ENCODE measurements at places on chromosomes 6 and 20.

DNA sequence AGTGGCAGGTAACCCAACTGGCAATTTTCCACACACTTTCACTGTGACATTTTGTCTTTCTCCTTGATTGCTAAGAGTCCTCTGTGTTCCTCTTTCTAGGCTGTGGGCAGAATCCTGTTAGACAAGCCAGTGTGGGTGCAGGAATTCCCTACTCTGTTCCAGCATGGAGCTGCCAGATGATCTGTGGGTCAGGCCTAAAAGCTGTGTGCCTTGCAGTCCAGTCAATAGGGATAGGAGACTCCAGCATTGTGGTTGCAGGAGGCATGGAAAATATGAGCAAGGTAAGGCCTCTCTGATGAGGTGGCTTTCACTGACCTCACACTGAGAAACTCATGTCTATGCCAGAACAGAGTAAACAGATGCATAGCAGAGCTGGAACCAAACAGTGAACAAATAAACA is 5.1 kb downstream of the ACAT2 start:
- no peak for DNase-seq

DNA sequence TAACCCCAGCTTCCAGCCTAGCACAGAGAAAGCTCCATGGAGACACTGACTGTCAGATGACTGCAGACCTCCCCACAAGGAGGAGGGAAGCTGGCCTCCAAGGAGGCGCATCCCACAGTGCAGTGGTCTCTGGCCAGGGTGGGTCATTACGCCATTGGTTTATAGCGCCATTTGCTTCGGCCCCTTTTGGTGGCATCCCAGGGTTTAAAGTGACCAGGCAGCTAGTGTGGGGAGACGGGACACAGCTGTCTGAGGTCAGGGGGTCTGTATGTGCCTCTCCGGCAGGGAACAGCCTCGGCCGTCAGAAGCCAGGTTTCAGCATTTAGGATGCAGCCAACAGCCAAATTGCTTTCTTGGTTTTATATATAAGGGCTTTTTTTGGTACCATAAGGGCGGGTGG is 15.8 kb upstream of the PMEPA1 start:
- no peak for DNase-seq

- no peak for DNase-seq
Measured at GRCh38 chr6:85368631-85369030, 81.3 kb upstream of the NT5E start.

- DNase-seq = no peak
Measured at GRCh38 chr20:34627458-34627857, 49.4 kb downstream of the PIGU start.

Data from umbilical cord (tissue), 2 donors.